ENCODE measurements at places on chromosomes 11 and 22. TPM values are rescaled to one million over a fixed set of nuclear protein-coding genes. Genes with fewer than 3 reads are reported as not detected.

OR8G5 gene
- not detected for total RNA-seq

PNPLA2 gene
- total RNA-seq, result 28.0 TPM

SLC37A2 gene
- total RNA-seq, result 2.5 TPM

TEF gene
- total RNA-seq, result 25.1 TPM

All from camera-type eye (tissue), 1 donor.